ENCODE measurements at places on chromosomes 6 and 20.

GRCh38 chr20:23061262-23061661, 11.8 kb upstream of the THBD start:
- no peak for DNase-seq

DNA sequence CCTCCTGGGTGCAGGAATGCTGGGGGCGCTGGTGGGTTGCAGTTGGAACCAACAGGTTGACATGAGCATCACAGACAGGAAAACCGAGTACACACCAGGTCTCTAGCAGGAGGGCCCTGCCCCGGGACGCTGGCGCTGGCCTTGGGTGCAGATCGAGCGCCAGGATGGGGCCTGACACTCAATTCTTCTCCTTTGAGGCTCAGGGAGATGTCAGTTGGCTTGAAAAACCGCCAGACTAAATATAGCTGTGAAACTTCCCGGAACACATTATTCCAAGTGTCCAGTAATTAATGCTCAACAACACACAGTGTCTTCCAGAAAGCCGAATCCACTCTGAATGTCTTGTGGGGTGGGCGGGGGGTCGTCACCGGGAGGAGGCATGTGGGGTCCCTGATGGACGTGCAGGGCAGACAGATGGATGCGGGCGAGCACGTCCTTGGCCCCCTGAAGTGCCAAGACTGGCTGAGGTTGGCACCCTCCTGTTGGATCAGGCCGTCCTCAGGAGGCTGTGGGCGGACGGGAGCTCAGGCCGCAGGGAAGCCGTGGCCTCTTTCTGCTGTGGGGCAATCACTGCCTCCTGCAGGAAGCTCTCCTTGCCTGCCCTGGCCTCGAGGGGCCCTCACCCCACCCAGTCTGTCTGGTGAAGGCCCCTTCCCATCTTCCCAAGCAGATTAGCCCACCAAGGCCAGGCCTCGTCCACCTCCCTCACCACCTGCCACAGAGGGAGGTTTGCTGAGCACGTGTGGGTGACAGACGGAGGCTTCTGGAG, 19.4 kb upstream of the GATA5 start:
- no peak for DNase-seq

DNA sequence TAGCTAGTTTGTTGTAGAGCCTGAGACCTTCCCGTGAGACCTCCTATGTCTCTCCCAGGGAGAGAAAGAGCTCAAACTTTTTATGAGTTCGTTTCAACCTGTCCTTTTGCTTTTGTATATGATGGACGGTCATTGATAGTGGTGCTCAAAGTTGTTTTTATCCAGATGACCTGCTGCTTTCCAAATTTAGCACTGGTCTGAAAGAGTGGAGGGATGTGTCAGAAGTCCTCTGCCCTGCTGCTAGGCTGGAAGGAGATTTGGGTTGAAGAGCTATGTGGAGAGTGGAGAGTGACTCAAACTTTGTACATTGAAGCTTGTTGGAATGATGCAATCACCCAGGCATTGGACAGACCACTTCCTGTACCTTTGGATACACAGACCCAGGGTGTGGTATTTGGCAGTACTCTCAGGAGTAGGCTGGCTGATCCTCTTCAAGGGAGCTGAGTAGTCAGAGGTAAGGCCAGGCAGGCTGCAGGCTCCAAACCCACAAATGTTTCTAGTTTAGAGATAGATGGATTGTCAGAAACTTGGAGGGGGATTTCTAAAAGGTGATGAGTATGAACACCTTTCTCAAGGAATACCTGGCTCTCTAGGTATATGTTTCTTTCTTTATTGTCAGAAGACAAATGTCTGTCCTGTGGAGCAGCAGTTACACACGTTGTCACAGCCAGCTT, 49.4 kb upstream of the RREB1 start:
- no peak for DNase-seq

DNA sequence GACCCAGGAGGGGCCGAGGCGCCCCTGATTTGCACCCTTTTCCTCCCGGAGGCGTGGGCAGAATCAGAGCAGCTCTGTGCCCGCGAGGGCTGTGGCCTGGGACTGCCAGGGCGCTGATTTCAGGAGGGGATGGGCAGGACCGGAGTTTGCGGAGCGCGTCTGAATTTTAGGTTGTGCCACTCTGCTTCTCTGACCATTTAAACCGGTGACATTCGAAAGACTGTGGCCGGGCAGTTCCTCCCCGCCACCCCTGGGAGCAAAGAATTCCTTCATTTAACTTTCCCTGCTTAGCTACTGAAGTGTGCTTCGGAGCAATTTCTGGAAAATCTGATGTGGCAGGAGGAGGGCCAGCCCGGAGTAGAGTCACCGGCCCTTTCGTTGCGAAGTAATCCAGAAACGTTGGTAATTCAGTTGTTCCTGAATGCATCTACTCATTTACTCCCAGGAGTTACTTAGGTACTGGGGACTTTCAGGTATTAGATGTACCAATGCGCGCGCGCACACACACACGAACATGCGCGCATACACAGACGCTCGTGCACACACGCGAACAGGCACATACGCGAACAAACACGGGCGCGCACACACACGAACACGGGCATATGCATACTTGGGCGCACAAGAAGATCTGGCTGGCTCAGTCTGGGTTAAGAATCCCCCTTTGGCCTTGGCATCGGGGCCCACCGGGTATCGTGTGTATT, 568 bp downstream of the CCDC170 start:
- DNase-seq: peak; percentile 28

GRCh38 chr6:105851113-105851580, 235.0 kb upstream of the PRDM1 start:
- no peak for DNase-seq

DNA sequence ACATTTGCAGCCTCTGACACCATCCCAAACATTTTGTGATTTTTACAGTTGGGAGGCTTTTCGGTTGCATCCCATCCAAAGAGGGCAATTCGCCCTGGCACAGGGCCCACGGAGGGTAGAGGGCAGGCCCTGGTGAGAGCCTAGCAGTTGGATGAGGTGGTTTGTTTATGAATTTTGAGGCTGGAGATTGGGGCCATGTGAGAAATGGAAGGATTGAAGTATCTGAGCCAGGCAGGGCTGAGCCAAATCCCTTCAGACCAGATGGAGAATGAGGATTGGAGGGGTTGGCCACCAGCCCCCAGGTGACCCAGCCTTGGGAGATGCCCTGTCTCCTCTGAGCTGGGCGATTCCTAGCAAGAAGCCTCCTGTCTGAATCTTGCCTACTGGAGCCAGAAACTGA, 52.6 kb upstream of the CCDC167 start:
- no peak for DNase-seq

- peak; percentile 52 for DNase-seq
These were observed 305.4 kb downstream of the TAF4 start for GRCh38 chr20:61760321-61760720.

GRCh38 chr6:111461860-111462259, 21.2 kb downstream of the REV3L start:
- DNase-seq: no peak

GRCh38 chr6:33654831-33655554, 33.9 kb downstream of the ITPR3 start:
- DNase-seq: no peak

- peak; percentile 38 for DNase-seq
These were observed 182.5 kb downstream of the CDC5L start for GRCh38 chr6:44569931-44570385.

GRCh38 chr6:56742122-56742791, 99.6 kb upstream of the DST start:
- DNase-seq: no peak

GRCh38 chr6:123402052-123402451, 234.7 kb downstream of the TRDN start:
- no peak for DNase-seq

- DNase-seq: no peak
These were observed 33.7 kb downstream of the NOL7 start for GRCh38 chr6:13648850-13649249.

GRCh38 chr20:62878244-62879038, 16.8 kb upstream of the TCFL5 start:
- no peak for DNase-seq

Data from anterior cingulate cortex (tissue), 58 donors.